ENCODE measurements at places on chromosomes 2 and 18. TPM values are rescaled to one million over a fixed set of nuclear protein-coding genes. Genes with fewer than 3 reads are reported as not detected.

DNA sequence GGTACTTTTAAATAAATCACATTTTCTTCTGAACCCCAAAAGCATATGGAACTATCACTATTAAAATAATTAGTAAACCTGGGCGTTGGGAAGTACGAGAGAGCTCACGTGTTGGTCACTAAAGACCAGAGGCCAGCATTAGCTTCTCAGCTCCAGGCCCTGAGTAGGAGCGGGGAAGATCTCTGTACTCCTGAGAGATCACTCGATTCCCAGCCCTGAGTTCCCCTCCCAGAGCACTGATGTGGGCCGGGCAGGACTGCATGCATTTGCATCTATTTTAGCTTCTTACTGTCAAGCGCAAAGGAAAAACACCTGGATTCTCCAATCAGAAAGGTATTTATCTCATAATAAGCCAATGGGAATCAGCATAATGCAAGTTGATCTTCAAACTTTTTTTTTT is 6.2 kb downstream of the PXDN start:
- peak; percentile 4 for DNase-seq
- H3K4me1 ChIP-seq = peaks cover 6% of the 10 kb centered on the region
- H3K27ac ChIP-seq = no peak overlapping the region

DNA sequence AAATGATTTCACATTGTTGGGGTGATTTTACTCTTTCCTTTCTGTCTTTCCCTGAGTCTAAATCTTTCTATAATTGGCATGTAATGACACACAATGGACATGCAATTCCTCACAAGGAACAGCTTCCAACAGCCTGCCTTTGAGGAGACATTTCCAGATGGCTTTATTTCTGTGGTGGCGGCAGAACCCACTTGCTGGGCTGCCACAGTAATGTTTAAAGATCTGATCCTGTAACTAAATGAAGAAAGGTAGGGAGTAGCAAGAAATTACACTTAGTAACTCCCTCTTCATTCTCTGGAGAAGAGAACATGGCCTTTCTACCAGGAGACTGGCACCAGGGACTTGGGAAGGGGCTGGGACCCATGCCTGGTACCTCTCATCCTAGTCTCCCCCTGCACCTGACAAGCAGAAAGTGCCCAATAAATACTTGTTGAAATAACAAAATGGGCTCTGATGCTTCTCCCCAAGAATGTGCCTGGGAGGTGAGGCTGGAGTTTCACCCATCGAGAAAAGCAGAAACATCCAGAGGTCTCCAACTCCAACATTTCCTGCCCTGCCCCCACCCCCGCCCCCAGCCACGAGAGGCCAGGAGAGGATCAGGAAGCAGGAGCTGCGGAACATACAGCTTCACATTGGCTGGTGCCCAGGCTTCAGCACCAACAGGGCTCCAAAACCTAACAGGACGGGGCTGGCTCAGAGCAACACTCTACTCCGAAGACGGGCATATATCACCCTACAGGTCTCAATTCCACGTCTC is 92.1 kb downstream of the PXDN start:
- no peaks in the 10 kb centered on the region for H3K27me3 ChIP-seq
- no peaks in the 10 kb centered on the region for H3K4me1 ChIP-seq

DNA sequence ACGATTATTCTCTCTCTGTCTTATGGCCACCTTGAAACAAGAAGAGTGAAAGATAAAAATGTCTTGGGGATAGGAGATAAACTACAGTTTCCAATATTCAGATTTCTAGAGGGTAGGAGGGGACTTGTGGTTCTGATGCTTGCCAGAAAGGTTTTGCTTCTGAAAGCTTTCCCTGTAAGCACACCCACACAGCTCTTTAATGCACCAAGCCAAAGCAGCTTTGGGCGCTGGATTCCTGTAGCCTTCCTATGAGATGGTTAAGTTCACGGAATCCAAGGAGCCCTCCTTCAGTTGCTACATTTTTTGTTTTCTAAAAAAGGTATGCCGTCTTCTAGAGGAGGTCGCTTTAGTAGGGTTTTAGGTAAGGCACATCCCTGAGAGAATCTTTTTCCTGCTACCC is 4.9 kb downstream of the LRRTM1 start:
- H3K4me1 ChIP-seq = no peaks in the 10 kb centered on the region
- no peak overlapping the region for H3K4me3 ChIP-seq
- peaks cover 33% of the 10 kb centered on the region for H3K27me3 ChIP-seq
- H3K36me3 ChIP-seq = peaks cover 2% of the 10 kb centered on the region

- no peak overlapping the region for H3K4me3 ChIP-seq
- H3K27ac ChIP-seq = no peak overlapping the region
- peaks cover 5% of the 10 kb centered on the region for H3K27me3 ChIP-seq
These were observed 276.4 kb upstream of the HS6ST1 start for GRCh38 chr2:128594953-128595677.

DNA sequence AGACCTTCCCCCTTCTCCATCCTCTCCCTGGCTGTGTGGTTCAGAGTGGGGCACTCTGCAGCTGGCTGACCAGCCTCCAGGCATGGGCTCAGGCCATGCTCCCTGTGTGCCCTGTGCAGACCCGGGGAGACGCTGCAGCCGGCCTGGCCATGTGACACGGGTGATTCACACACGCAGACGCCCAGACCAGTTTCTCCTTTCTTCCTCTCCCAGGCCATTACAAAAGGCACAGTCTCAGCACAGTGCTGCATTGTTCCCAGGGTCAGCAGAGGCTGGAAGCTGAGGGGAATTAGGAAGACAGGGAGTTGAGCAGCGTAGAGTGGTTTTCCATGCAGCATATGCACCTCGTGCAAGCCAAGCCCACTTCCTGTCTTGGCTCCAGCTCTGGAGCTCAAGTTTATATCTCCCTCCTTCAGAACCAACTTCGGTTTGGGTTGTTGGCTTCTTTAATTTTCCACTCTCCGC is 288.5 kb downstream of the TNS1 start:
- H3K4me3 ChIP-seq = no peak overlapping the region
- no peak overlapping the region for H3K27ac ChIP-seq
- no peaks in the 10 kb centered on the region for H3K36me3 ChIP-seq

- DNase-seq = no peak
- no peaks in the 10 kb centered on the region for H3K36me3 ChIP-seq
- no peak overlapping the region for H3K27ac ChIP-seq
- no peak overlapping the region for H3K4me3 ChIP-seq
- no peaks in the 10 kb centered on the region for H3K4me1 ChIP-seq
- H3K27me3 ChIP-seq = peaks cover 9% of the 10 kb centered on the region
These were observed 83.5 kb downstream of the HRH4 start for GRCh38 chr18:24543795-24544498.

The IGFBP5 gene
- total RNA-seq = 0.08 TPM

The GYPC gene
- total RNA-seq = 163 TPM

The MCFD2 gene
- total RNA-seq = 44.3 TPM

The EFEMP1 gene
- total RNA-seq = not detected
